ENCODE measurements at places on chromosomes 7 and 10. TPM values are rescaled to one million over a fixed set of nuclear protein-coding genes. Genes with fewer than 3 reads are reported as not detected.

Gene CCDC136
- total RNA-seq, result 141 TPM

Gene PAPSS2
- 2.5 TPM for total RNA-seq

Gene CTNNA3
- 6.9 TPM for total RNA-seq

Gene CYP3A7
- total RNA-seq, result 0.31 TPM

Gene CTBP2
- total RNA-seq, result 79.8 TPM

Gene NPFFR1
- total RNA-seq, result 1.3 TPM

Gene PNLIPRP2
- total RNA-seq, result not detected

Gene LRIT2
- not detected for total RNA-seq

Gene SERPINE1
- not detected for total RNA-seq

Gene COX19
- 46.6 TPM for total RNA-seq

Gene HTR7
- total RNA-seq, result 16.3 TPM

Gene ECHS1
- total RNA-seq, result 31.9 TPM
